NCI-H524 (cell line): ENCODE measurements at places on chromosomes 3 and 15.
A peak's percentile ranks its signal among the peaks of the same experiment; 100 is the strongest.

DNA sequence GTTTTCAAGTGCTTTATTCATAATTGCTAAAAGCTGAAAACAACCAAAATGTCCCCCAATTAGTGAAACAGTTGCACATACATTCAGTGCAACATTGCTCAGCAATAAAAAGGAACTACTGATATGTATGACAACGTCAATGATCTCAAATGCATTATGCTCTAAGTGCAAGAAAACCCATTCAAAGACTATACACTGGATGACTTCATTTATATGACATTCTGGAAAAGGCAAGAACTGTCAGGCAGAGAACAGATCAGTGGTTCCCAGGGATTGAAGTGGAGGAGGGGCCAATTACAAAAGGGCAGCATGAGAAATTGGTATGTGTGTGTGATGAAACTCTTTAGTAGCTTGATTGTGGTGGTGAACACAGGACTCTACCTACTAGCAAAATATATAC, 585.6 kb downstream of the TBL1XR1 start:
- no peak for DNase-seq

- DNase-seq = peak; percentile 29
Measured at GRCh38 chr3:53821631-53822121, 24.5 kb downstream of the CHDH start.

DNA sequence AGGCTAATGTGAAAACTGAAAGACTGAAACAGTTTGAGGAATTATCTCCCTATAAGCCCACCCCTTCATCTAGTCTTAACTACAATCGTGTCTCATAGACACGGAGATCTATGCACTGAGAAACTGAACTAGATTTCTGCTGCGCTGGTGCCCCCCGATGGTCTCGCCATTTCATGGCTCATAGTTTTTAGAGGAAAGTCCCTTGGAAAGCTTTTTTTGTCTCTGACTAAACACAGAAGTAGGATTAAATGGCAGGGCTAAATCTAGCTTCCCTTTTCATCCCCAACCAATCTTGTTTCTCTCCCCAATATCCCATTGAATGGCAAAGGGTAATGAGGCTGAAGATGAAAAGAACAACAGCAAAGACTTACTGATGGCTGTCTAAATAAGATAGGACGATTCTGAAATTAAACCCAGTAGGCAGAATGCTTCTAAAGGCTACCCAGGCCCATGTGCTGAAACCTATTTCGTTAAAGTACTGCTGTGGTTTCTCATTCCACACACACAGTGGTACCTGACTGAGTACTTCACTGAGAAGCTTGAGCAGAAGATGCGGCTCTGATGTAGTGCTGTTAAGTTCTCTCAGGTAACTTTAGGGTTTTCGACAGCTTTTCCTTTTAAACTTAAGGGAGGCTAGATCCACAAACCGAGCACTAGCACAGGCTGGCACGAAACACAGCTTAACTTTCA, 142.7 kb downstream of the GADL1 start:
- peak; percentile 36 for DNase-seq

DNA sequence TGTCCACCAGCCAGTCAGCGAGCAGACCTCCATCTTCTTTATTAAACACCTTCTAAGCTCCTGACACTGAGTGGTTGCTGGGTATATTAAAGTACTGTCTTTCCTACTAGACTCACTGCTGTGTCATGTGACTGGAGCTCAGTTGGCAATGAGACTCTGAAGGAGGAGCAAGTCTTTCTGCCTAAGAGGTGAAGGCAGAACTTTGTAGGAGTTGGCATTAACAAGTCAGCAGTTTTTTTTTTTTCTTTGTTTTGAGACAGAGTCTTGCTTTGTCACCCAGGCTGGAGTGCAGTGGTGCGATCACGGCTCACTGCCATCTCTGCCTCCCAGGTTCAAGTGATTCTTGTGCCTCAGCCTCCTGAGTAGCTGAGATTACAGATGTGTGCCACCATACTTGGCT, 62.2 kb downstream of the ABHD5 start:
- DNase-seq = no peak

DNA sequence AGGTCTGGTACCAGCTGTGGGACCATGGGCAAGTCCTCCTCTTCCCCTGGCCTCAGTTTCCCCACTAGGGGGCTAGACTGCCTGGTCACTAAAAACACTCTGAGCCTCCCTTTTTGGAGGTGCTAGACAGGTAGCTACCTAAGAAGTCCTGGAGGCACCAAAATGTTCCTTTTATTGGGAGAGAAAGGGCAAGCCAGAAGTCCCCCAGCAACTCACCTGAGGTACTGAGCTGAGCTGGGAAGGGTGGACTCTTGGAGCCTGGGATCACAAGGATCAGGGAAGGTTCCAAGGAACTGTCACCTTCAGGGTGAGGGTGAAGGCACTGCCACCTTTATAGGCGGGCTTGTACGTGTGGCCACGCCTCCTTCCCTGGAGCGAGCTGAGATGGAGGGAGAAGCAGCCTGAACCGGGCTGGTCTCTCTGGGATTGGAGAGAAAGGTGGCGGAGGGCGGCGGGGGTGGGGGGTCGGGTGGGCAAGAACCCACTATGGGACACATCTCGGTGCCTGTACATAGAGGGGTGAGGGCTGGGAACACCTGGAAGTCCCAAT, at the start of gene CYP1A1:
Gene CYP1A1 (minus strand): TSS at position 304 of the 550 bp plus-strand sequence. CDS start 2,431 bp downstream, outside the sequence.
- DNase-seq = peak; percentile 16

DNA sequence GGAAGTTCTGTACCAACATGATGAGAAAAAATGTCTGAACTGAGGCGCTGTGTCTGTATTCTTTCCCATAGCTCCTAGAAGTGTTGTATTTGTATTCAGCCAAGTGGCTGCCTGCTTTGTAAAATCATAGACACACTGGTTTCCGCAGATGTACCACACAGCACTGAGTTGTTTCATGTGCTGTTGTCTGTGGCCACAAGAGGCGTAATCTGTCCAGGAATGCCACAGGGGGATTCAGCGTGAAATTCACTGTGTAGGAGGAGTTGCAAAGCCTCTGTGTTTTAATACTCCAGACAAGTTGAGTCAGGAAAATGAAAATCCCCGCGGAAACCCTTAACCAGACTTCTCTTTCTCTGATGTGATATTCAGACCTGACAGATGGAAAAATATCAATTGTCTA, 462.2 kb downstream of the NSUN3 start:
- no peak for DNase-seq

DNA sequence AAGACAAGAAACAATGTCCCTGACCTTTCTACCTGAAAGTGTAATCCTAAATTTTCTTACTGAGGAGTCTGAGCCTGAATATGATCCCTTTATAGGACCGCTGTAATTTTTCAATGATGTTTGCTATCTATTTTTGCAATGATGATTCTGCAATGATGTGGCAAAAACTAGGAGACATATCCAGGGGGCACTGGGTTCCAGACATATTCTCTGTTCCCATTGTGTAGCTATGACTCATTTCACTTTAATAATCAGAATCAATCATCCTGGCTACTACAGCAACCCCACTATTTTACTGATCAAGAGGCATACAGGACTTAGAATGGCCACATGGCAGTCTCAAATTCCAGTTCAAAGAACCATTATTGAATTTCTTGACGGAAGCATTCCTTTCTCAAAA, 85.9 kb downstream of the AQR start:
- no peak for DNase-seq

DNA sequence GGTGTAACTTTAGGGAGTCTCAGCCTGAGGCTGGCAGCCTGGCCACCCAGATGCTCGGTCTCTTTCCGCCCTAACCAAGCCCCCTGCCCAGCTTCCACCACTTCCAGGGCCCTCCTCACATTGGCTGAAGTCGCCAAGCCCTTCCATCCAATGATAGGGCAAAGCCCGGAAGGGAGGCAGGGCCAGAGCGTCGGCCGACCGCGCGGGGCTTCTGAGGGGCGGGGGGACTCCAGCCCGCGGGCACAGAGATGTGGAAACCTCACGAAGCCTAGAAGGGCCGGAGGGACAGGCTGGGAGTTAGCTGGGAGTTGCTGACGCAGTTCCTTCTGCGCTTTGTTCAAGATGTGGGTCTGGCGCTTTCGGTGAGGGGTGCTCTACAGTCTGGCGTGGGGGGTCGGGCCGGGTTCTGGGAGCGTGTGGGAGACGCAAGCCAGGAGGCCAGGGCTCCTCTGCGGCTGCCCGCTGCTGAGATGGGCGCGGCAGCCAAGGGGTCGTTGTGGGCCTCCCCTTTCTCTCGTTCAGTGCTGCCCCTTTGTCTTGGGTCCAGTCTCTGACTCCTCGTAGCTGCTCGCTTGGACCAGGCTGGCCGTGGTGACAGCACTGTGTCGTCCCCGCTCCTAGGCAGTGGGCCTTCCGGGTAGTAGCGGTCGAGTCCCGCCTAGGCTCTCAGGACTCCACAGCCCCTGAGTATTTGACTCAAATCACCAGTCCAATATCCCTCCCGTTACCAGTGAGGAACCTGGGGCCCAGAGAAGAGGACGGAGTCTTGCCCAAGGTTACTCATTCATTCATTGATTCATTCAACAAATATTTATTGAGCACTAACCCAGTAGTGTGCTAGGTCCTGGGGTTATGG, at the start of gene ZNF660:
Gene ZNF660 (plus strand): TSS at position 319 of the 856 bp plus-strand sequence. CDS start 9,230 bp downstream, outside the sequence.
- DNase-seq = peak; percentile 86

GRCh38 chr15:29913528-29914135, 91.4 kb upstream of the TJP1 start:
- DNase-seq = no peak

DNA sequence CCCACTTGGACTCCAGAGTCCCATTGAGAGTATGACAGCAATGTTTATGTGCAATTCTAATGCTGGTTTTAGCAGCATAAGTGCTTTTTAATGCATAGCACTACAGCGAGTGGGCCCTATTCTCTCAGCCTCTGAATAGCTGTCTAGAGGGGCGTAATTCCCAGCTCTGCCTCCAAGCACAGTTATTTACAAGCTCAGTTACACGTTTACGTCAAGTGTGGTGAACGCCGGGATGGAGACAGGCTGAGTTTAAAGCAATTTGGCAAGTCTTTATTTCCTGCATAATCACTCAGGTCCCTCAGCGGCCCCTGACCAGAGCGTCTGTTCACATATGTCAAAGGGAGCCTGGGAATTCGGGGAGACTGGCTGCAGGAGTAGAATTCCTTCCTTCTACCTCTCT, 43.9 kb downstream of the SOX14 start:
- DNase-seq = no peak

- DNase-seq = peak; percentile 43
Measured at GRCh38 chr3:169811631-169812331, 889 bp upstream of the LRRIQ4 start.

GRCh38 chr3:25292036-25292435, 136.0 kb upstream of the RARB start:
- DNase-seq = no peak

DNA sequence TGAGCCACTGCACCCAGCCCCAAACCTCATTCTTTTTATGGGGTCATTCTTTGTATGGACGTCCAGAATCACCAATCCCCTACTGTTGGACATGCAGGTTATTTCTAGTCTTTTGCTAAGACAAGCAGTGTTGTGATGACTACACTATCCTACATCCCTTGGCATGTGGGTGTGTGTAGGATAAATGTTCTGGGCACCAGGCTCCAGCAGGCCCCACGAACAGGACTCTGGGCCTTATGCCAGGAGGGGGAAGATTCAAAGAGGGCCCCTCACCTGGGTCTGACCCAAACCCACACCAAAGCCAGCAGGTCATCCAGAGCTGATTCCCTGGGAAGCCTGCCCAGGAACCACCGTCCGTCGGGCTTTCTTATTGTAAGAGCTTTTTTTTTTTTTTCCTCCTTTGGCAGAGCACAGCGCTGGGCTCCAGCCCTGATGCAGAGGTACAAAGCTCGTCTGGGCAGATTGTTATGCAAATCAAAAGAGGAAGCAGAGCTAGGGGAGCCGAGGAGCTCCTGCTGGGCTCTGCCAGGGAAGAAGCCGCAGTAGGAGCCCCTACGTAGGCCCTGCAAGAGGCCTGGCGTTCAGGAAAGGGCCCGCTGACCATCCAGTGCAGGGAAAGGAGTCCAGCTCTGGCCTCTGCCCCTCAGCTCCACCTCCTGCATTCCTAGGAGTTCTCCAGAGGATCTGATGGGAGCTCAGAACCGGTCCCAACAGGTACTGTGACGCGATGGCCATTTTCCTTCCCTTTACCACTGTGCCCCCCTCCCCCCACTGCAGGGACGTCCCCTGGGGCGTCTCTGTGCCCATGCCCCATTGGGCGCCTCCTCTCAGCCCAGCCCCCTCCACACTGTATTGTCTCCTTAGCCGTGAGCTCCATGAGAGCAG, 29.0 kb upstream of the FURIN start:
- no peak for DNase-seq

DNA sequence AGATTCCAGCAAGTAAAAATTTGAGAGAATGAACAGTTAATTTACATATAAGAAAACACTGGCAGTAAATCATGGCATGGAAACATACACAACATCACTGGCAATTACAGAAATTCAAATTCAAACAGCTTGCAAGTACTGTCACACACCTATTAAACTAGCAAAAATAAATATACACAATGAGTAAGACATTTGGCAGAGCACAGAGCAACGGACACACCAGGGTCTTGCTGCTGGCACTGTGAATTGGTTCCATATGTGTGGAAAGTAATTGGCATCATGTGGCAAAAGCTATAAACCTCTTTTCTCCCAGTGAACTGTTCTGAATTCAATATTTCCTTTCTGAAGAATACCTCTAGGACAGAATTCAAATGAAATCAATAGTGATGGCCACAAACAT, 78.3 kb downstream of the LRRK1 start:
- no peak for DNase-seq

- DNase-seq = no peak
Measured at GRCh38 chr15:58505581-58505980, 73.8 kb downstream of the LIPC start.

DNA sequence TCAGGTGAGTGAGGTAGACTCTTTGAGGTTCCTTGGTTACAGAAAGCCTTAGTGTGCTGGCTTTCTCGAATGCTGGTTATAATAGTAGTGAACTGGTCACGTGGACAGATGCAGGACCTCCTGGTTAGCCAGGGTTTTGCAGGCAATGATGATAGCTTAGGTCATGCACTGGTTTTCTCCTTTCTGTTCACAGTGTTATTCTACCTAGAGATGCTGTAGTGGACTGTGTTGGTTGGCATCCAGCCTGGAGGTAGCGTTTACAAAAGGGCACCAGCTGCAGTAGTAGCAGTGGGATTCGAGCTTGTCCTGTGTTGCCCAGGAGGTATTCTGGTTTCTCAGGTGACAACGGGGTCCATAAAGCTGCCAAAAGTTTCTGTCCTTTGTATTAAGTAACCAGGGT, 27.0 kb downstream of the PCCB start:
- no peak for DNase-seq

DNA sequence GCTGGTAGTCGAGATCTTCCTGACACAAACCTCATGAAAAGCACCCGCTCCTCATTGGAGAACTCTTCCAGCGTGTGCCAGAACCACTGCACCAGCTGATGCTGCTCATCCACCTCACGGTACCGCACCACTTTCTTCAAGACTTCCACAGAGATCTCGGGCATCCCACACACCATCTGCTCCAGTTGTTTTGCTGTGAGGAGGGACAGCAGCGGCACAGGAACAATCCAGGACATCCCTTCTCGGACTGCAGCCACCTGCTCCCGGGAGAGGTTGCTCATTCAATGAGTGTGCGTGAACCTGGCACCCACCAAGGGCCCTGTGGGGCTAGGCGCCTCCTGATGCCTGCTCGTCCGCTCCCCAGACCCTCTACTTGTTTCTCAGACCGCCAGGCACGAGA, 15.1 kb downstream of the FBXL22 start:
- DNase-seq = peak; percentile 61

GRCh38 chr3:43217633-43218032, 68.7 kb upstream of the SNRK start:
- no peak for DNase-seq
